ENCODE measurements at places on chromosomes 1 and 21.

- no peak for DNase-seq
- no peak overlapping the region for H3K4me3 ChIP-seq
- H3K36me3 ChIP-seq, result no peaks in the 10 kb centered on the region
- H3K27ac ChIP-seq, result no peak overlapping the region
These were observed 2.3 kb upstream of the VCAM1 start for GRCh38 chr1:100717218-100717617.

GRCh38 chr1:67659229-67659628 lies 25.8 kb upstream of the GADD45A start:
- no peak for DNase-seq
- H3K36me3 ChIP-seq, result no peaks in the 10 kb centered on the region
- H3K27me3 ChIP-seq, result no peaks in the 10 kb centered on the region

DNA sequence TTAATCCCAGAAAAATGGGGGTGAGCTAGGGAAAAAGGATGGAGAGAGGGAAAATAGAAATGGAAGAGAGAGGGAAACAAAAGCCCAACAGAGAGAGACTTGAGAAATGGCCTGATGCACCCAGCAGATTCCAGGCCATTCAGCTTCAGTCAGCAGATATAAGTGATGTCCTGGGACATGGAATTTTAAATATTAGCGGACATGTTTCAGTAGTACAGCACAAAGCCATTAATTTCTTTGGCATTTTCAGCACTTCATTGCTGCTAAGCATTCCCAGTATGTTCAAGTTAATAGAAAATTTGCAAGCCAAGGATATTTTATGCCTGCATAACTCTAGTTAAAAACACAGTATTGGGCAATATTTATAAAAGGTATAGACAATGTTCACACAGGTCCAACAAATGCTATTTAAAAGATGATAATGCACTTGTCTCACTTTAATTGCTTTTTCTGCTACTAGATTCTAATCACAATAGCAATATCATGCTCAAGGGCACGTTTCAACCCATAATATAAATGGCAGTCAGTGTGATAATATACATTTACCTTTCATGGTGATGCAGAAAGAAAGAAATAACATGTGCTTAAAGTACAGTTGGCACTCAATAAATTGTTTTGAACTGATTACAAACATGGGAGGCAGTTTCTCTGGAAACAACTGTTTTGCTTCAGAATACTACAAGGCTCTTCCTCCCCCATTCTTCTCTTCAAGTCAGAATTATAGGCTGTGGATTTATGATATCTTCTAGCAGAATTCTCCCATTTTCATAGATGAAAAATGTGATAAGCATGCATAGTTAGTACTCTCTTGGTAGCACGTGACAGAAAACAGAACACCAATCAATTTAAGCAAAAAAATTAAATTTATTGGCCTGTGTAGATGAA lies 108.1 kb upstream of the MAGI3 start:
- no peak overlapping the region for H3K27ac ChIP-seq
- no peaks in the 10 kb centered on the region for H3K4me1 ChIP-seq
- H3K36me3 ChIP-seq, result no peaks in the 10 kb centered on the region
- H3K27me3 ChIP-seq, result peaks cover 51% of the 10 kb centered on the region

- no peaks in the 10 kb centered on the region for H3K36me3 ChIP-seq
- no peak overlapping the region for H3K4me3 ChIP-seq
These were observed 87.2 kb downstream of the MRPL37 start for GRCh38 chr1:54287176-54287650.
